ENCODE measurements at places on chromosomes 11 and 22.

DNA sequence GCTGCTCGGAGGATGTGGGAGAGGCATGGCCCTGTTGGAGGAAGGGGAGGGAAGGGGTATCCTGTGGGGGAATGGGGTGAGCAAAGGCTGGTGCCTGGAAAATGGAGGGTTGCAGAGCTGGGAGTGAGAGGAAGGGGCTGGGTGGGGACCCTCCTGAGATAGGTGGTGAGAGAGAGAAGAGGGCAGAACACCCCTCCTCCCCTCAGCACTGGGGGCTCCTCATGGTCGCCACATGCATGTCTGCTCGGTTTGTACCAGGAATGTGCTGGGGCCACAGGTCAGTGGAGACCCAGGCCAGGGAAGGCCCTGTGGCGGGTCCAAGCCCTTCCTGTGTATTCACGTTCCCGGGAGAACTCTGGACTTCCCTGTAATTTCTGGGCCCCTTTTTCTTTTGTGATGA is 27.8 kb upstream of the ACR start:
- ATAC-seq, result no peak

DNA sequence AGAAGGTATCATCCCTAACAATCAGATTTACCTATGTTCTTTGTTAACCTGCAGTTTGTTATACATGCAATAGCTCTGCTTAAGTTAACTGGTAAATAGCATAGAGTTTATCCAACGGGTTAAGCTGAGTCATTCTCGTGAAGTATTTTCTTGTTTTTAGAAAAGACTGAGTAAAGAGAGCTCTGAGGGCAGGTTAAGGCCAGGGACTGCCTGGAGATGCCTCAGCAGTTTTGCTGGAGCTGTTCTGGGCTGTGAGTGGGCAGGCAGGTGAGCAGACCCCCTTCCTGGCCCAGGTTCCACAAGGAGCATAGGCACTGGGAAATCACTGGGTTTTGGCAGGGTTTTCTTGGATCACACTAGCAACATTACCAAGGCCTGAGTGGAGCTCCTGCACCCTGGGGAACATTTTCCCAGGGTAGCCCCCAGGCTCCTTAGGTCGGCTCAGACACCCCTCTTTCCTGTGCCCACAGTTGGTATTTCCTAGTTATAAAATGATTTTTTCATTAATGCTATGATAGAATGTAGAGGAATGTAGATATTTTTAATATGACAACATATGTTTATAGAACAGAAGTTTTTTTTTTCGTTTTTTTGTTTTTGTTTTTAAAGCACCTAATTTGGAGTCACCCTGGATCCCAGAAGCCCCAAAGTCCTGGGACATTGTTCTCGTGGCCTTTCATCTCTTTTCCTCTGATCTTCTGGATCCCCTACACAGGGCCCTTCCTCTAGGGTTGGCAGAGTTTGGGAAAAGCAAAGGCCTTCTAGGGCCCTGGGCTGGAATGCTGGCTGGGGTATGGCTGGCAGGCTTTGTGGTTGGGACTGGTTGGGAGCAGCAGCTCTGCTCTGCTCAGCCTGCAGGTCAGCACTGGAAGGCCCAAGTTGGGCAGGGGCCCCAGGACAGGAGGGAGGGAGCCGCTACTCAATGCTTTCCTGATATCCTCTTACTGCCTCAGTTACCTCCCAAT is 26.7 kb downstream of the IRAG1 start:
- no peak for ATAC-seq

- peak; percentile 91 for ATAC-seq
These were observed 20.8 kb upstream of the LMO2 start for GRCh38 chr11:33912405-33913361.

DNA sequence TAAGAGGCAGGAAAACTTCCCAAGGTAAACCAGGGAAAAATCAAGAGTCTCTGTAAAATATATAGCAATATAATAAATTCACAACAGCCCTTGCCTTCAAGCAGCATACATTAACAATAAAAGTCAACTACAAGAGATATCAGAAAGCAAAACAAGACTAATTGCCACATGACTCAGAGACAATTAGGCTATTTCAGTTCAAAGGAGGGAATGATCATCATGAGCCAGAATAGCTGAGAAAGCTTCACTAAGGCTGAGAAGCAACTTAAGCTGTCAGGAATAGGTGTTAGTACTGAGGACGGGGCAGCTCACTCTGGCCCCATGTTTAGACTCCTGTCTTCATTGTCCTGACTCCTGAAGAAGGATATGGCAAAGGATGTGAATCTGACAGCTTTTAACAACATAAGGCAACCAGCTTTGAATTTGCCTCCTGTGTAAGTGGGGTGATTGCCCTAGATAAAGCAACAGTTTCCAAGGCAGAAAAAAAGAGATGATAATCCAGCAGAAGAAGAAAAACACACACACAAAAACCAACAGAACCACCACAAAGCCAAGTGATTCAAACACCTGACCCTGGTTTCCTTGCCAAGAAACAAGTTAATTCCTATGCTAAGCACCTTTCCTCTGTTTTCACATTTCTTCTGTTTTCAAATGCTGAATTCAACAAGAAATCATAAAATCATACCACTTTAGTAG is 60.8 kb downstream of the SIK3 start:
- no peak for ATAC-seq

DNA sequence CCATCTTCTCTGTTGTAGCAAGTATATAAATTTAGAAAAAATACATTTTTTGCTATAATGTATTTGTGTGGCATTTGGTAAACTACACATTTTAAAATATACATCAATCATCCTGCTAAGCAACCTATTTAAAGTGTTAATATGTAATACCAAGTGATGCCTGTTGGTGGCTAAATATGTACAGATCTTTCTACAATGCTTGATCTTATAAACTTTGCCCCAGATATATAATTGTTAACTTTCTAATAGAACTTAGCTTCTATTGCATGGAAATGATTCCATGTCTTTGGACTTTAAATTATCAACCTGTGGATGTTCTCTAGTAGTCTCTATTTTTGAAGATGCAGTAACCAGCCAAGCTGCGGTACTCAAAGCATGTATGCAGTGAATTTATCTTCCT is 1260.4 kb upstream of the RAG2 start:
- ATAC-seq, result no peak

- no peak for ATAC-seq
These were observed 1945.3 kb upstream of the RAG2 start for GRCh38 chr11:38543311-38543710.

DNA sequence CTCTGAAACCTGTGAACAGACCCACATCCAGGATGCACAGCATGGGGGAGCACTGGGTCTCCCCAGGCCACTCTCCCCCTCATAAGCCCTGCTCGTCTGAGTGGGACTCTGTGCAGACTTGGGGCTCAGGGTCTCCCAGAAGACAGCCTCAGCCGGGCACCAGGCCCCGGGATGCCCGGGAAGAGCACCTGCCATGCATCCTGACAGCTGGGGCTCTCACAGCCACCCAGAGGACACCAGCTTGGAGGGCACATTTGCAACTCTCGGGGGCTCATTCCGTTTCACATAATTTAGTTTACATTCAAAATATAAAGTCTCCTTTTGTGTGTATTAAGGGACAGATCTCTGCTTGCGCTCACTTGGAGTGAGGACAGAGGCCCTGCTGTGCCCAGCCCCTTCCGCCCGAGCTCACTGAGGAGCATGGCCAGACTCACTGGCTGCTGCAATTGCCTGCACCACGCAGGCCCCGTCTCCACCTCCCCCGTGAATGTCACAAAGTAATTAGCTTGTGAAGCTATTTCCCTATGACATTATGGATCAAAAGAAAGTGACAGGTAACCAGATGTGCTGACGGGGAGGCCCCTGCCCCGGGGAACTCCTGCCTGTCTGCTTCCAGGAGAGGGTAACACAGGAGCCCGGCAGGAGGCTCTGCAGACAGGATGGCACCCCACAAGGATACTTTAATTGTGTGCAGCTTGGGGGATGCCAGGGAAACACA is 275.6 kb downstream of the BRD1 start:
- no peak for ATAC-seq

DNA sequence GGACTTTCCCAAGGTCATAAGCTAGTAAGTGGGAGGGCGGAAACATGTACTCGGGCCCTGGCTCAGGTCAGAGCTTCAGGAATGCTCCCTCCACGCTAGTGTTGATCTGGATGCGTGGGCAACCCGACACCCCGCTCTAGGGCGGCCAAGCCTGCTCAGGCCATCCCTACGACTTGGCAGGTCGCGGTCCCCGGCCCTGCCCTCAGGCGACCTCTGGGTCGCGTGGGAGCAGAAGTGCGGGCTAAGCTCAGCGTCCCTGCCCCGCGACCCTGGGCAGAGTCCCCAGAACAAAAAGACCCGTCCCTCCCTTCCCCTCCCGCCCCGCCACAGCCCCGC is 781 bp upstream of the TEF start:
- ATAC-seq, result peak; percentile 9

GRCh38 chr11:106585061-106585460 is 433.2 kb downstream of the GUCY1A2 start:
- ATAC-seq, result no peak

DNA sequence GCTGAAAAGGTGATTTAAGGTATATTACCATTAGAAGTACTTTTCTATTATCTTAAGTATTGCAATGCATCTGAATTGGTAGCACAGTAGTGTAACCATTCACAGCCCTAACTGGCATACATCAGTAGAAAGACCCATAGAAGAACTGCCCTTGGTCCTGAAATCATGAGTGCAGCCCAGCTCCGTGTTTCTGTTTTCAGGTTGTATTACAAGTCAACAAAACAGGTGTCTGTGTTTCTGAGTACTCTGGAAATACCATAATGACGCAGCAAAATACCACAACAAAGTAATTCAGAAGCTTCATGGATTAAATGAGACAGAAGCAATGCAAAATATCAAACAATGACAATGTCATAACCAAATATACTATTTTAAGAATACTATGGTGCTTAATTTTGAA is 226.3 kb downstream of the OPCML start:
- no peak for ATAC-seq

DNA sequence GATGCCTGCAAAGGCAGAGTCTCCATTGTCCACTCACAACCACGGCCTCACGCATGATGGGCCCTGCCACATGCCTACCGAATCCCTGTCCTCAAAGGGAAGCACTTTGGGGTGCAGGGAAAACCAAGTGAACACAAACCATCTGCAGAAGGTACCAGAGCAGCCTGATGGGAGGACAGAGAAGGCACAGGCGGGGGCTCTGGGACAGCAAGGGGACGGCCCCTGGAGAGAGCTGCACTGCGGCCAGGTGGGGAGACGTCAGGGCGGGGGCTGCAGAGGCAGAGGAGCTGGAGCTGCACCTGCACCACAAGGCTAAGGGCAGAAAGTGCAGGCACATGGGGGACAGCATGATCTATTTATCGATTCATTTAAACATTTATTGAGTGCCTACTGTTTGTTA is 1056.0 kb downstream of the TBC1D22A start:
- no peak for ATAC-seq

- peak; percentile 58 for ATAC-seq
These were observed 22.8 kb downstream of the PIM3 start for GRCh38 chr22:49983148-49984042.

DNA sequence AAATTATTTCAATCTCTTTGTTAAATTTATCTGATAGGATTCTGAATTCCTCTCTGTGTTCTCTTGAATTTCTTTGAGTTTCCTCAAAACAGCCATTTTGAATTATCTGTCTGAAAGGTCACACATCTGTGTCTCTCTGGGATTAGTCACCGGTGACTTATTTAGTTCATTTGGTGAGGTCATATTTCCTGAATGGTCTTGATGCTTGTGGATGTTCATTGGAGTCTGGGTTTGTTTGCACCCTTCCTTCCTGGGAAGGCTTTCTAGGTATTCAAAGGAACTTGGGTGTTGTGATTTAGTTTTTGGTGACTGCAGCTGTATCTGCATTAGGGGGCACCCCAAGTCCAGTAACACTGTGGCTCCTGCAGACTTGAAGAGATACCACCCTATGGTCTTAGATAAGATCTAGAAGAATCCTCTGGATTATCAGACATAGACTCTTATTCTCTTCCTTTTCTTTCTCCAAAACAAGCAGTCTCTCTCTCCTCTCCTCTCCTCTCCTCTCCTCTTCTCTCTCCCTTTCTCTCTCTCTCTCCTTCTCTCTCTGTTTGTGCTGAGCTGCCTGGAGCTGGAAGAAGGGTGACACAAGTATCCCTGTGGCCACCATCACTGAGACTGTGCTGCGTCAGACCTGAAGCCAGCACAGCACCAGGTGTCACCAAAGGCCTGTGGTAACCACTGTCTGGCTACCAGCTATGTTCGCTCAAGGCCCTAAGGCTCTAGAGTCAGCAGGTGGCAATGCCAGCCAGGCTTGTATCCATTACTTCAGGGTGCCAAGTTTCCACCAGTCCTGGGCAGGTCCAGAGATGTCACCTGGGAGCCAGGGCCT is 3.3 kb upstream of the HEPN1 start:
- no peak for ATAC-seq

- ATAC-seq, result no peak
These were observed 13.8 kb downstream of the UQCR10 start for GRCh38 chr22:29780748-29781676.

- no peak for ATAC-seq
These were observed 12.3 kb downstream of the EHD1 start for GRCh38 chr11:64866173-64866491.

GRCh38 chr11:18063862-18064434 is 17.9 kb upstream of the TPH1 start:
- ATAC-seq, result no peak

GRCh38 chr22:20511578-20512229 is 4.3 kb downstream of the MED15 start:
- ATAC-seq, result no peak

DNA sequence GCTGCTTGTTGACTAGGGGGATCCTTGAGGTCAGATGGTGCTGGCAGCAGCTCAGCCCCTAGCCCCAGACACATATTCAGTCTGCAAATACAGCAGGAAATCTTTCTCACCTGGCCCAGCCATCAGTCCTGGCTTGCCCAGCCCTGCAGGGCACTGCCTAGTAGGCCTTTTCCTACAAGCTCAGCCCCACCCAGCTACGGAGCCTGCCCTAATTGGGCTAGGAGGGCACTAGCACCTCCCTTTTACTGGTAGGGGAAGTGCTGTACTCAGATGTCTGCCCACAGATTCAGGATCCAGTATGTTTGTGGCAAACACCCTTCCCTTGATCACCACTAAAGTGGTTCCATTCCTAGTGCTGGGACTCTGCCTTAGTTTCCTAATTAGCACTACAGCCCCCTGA is 257.1 kb upstream of the CADM1 start:
- no peak for ATAC-seq

DNA sequence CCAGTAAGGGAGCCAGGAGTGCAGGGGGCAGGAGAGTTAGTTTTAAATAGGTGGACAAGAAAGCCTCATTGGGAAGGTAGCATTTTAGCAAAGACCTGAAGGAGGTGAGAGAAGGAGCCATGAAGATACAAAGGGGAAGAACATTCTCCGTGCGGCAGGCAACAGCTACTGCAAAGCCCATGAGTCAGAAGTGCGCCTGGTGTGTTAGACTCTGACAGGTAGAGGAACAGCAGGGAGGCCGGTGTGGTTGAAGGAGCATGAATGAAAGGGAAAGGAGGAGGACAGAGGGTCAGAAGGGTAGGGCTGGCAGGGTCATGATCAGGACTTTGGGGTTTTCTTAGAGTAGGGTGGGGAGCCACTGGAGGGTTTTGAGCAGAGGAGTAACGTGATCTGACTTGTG is 34.5 kb upstream of the PAMR1 start:
- ATAC-seq, result no peak

- ATAC-seq, result peak; percentile 55
These were observed 13.4 kb upstream of the ST14 start for GRCh38 chr11:130145975-130146776.

Data from stimulated activated memory B cell treated with anti-CD40 and anti-IgM and Interleukin-4, amounts not matched to agents 10 μg/mL and 1 μg/mL and 100 μg/mL, for 72 hours (primary cell).